Kidney tubule cell (primary cell): ENCODE measurements at places on chromosomes 12 and 14.
A peak's percentile ranks its signal among the peaks of the same experiment; 100 is the strongest.

DNA sequence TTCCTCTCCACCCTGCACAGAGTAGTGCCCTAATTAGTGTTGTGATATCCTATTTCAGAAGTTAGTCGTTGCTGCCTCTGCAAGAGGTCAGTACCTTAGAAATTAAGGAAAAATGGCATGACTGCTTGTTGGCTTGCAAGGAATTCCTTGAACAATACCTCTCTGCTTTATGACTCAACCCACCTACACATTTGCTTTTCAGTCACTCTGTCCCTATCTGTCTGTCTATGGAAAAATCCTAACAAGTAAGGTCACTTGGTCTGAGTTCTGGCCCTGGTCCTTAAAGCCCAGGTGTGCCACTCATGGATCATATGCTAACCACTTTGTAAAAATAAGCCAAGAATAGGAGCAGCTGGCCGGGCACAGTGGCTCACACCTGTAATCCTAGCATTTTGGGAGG, 116.4 kb upstream of the ATF1 start:
- DNase-seq = peak; percentile 81

DNA sequence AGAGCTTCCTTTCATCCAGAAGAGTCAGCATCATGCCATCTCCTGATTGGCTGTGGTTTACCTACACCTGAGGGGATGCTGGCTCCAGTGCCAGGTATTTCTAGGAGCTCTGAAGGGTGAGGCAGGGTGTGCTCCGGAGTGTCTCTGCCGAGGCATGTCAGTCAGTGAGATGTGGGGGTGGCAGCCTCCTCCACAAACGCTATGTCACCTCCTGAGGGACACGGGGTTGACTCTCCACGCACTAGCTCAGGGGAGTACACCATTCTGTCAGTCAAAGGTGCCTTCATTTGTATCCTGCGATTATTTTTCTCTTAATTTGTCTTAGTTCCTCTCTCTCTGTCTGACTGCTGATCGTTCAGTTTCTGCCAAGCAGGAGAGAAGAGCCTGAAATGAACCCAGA, 604.5 kb downstream of the VRK1 start:
- no peak for DNase-seq

- DNase-seq = no peak
Measured at GRCh38 chr14:72111911-72112310, 179.7 kb downstream of the RGS6 start.

DNA sequence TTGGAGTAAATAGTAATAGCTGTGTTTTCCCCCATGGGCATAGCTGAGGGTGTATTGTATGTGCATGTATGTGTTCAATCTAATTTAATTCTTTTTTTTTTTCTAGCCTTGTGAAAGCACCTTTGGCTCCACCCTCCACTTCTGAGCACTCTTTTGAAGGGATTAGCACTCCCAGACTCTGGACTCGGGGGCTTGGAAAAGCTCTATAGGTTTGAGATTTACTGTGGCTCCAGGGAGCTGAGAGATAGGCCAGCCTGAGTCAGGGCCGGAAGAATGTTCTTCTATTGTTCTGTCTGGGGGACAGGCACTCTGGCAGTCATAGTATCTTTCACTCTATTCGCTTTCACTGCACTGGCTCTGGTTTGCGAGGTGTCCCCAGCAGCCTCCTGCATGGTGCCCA, 540.0 kb upstream of the TBX3 start:
- no peak for DNase-seq

- DNase-seq = no peak
Measured at GRCh38 chr14:23346693-23347405, 5.8 kb downstream of the SLC22A17 start.

DNA sequence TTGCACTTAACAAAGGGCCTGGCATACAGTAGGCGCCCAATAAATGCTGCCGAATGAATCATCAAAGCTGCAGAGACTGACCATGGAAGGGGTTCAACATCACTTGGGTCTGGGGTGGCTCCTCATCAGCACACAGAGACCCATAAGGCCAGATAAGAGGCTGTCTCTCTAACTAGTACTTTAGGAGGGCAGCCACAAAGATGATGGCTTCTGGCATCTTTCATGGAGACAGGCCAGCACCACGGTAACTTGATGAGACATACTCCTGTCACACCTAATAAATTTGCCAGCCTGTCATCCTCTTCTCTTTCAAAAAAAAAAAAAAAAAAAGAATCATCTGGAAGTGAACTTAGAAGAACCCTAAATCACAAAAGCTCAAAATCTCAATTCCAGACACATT, 3.4 kb downstream of the PRIMA1 start:
- DNase-seq = no peak

- DNase-seq = no peak
Measured at GRCh38 chr12:33310471-33310870, 129.1 kb downstream of the SYT10 start.

- no peak for DNase-seq
Measured at GRCh38 chr14:77790566-77791224, 9.2 kb upstream of the ADCK1 start.

DNA sequence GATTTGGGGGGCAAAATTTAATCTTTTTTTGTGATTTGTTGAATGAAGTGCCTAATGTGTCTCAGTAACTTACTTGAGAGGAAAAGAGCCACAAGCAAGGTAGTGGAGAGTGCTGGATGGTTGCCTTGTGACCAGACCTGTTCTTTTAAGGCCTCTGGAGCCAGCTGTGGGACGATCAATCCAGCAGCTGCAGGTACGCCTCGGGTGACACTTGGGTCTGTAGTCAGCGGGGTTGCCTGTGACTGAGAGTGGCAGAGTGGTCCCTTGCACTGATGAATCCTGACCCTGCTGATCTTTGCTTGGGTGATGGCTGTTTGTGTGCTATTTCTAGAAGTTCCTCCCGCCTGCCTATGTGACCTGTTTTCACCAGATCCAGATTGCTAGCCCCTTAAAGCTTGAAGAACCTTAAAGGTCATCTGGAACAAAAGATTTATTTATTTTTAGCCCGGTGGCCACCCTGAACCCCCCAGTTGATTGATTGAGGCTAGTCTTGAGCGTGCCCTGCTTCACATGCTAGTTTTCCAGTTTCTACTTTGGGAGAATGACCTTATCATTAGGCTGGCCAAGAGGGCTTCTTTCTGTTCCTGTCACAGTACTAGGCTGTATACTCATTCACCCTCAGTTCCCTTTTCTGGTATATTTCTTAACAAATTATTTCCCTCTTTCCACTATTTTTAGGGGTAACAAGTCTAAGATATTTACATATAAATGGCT, 23.2 kb downstream of the PRKCH start:
- no peak for DNase-seq

GRCh38 chr14:26163761-26164160, 434.1 kb downstream of the NOVA1 start:
- peak; percentile 57 for DNase-seq

GRCh38 chr12:32302218-32303173, 96.9 kb upstream of the FGD4 start:
- peak; percentile 20 for DNase-seq

- no peak for DNase-seq
Measured at GRCh38 chr14:63454436-63454835, 88.7 kb downstream of the PPP2R5E start.

DNA sequence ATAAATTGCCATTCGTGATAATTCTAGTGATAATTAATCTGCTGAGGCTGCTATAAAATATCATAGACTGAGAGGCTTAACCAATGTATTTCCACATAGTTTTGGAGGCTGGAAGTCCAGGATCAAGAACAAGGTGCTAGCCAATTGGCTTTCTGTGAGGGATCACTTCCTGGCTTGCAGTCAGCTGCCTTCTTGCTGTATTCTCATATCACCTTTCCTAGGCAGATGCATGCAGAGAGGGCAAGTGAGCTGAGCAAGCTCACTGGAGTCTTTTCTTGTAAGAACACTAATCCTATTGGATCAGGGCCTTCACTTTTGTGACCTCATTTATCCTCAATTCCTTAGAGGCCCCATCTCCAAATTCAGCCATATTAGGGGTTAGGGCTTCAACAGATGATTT, 640.7 kb downstream of the DIO2 start:
- DNase-seq = no peak

GRCh38 chr12:52029685-52030084, 21.6 kb upstream of the NR4A1 start:
- DNase-seq = peak; percentile 54

DNA sequence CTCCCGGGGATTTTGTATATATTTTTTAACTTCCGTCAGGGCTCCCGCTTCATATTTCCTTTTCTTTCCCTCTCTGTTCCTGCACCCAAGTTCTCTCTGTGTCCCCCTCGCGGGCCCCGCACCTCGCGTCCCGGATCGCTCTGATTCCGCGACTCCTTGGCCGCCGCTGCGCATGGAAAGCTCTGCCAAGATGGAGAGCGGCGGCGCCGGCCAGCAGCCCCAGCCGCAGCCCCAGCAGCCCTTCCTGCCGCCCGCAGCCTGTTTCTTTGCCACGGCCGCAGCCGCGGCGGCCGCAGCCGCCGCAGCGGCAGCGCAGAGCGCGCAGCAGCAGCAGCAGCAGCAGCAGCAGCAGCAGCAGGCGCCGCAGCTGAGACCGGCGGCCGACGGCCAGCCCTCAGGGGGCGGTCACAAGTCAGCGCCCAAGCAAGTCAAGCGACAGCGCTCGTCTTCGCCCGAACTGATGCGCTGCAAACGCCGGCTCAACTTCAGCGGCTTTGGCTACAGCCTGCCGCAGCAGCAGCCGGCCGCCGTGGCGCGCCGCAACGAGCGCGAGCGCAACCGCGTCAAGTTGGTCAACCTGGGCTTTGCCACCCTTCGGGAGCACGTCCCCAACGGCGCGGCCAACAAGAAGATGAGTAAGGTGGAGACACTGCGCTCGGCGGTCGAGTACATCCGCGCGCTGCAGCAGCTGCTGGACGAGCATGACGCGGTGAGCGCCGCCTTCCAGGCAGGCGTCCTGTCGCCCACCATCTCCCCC, 777 bp downstream of the ASCL1 start:
- DNase-seq = peak; percentile 70

DNA sequence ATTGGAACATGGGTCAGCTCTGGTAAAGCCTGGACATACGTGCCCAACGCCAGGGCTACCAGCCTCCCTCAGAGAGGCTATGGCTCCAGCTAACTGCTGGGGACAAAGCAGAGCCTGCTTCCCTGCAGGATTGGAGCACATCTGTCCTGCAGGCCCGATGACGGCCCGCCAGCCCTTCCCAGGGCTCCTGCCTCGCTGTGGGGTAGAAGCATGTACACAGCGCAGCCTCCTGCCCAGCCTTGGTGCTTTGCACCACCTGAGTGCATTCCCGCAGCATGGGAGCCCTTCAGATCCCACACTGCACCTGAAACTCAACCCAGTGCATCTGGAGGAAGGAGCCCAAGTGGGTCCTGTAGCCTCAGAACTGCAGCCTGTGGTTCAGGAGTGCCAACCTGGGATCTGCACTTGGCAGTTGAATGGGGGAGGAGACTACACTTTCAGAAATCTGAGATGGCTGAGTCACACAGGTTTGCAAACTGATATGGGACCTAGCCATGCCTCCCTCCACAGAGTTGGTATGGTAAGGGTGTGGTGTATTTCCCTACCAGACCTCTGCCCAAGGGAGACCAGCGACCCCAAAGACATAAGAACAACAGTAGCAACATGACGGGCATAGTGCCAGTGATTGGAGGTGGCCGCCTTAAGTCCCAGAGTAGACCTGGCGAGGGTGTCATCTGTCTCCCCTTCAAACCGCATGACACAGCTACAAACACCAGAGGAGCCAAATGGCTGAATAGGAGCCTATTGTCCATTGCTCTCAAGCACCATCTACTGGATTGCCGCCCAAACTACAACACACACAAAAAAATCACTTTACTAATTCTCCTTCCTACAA, 273.9 kb upstream of the MIS18BP1 start:
- DNase-seq = peak; percentile 43

DNA sequence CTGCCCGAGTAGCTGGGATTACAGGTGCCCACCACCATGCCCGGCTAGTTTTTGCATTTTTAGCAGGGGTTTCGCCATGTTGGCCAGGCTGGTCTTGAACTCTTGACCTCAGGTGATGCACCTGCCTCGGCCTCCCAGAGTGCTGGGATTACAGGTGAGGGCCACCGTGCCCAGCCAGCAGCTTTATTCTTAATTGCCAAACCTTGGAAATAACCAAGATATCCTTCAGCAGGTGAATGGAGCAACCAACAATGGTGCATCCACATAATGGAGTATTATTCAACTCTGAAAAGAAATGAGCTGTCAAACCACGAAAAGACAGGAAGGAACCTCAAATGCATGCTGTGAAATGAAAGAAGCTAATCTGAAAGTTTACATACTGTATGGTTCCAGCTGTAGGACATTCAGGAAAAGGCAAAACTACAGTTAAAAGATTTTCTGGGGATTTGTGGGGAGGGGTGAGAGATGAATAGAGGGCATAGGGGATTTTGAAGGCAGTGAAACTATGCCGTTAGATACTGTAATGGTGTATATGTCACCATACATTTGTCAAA, 118.8 kb upstream of the CCND2 start:
- DNase-seq = no peak

DNA sequence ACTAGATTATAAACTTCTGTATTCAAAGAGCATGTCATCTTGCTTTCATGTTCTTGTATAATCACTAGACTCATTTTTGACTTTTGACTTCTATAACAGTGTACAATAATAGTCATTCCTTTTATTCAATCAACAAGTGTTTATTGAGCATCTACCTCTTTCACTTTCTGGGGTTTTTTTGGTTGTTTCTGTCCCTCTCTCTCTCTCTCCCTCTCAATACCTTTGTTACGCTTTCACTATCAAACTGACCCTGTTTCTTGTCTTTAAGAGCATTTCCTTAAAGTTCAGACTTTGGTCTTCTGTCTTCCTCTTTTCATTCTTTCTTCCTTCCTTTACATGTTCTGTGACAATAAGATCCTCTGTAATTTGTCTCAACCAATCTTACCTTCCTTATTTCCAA, 49.5 kb downstream of the GPR137C start:
- DNase-seq = no peak

GRCh38 chr14:95290871-95291431, 28.8 kb downstream of the CLMN start:
- DNase-seq = peak; percentile 83

GRCh38 chr14:78652727-78653126, 482.6 kb downstream of the NRXN3 start:
- no peak for DNase-seq

- DNase-seq = no peak
Measured at GRCh38 chr12:904010-904414, 45.5 kb downstream of the RAD52 start.

DNA sequence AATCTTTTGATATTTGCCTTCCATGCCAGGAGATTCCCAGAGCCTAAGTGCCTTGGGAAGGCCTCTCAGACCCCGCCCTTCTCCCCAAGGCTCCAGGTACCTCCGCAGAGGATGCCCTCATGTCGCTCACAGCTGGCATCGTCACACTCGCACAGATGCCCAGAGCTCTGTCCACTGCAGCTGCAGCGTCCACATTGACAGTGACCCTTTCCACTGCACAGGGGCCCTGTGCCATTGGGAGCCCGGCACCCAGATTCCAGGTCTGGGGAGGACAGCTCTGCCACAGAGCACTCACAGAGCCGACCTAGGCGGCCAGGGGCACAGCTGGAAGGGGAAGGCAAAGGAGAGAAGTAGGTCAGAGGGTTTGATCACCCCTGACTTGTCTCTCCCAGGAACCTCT, 12.3 kb upstream of the CSAD start:
- DNase-seq = no peak
